Kasumi-1 (cell line): ENCODE measurements at places on chromosomes 5 and 9.
A peak's percentile ranks its signal among the peaks of the same experiment; 100 is the strongest.

GRCh38 chr5:9329125-9329524 lies 216.8 kb downstream of the SEMA5A start:
- no peak for DNase-seq

- no peak for DNase-seq
Measured at GRCh38 chr5:151320481-151320880, 16.9 kb upstream of the SLC36A3 start.

- DNase-seq: peak; percentile 60
Measured at GRCh38 chr5:60649288-60649917, 50.6 kb downstream of the DEPDC1B start.

- no peak for DNase-seq
Measured at GRCh38 chr5:159835548-159835947, 80.7 kb upstream of the ADRA1B start.

- peak; percentile 5 for DNase-seq
Measured at GRCh38 chr5:159515909-159516415, 185.7 kb upstream of the IL12B start.

GRCh38 chr5:74085782-74086181 lies 459.8 kb downstream of the ARHGEF28 start:
- no peak for DNase-seq

DNA sequence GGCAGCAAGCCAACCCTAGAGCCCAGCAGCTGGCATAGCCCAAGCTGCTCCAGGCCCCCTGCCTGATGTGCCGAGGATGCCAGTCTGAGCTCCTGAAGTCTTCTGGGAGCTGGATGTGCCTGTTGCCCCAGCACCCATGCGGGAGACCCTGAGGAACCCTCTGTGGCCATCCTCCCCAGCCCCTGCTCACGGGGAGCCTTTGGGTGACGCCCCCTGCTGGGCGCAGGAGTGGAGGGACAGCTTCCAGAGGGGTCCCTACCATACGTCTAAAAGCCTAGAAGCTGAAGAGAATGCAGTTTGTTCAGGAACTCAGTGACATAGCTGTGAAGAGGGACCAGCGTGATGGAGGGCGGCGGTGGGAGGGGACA lies 33.1 kb upstream of the MVB12B start:
- DNase-seq: no peak

- no peak for DNase-seq
Measured at GRCh38 chr9:482739-483138, 268.1 kb downstream of the DOCK8 start.

- no peak for DNase-seq
Measured at GRCh38 chr9:29588361-29588760, 2015.1 kb upstream of the C9orf72 start.

- DNase-seq: no peak
Measured at GRCh38 chr5:54829676-54830535, 155.5 kb downstream of the ESM1 start.

DNA sequence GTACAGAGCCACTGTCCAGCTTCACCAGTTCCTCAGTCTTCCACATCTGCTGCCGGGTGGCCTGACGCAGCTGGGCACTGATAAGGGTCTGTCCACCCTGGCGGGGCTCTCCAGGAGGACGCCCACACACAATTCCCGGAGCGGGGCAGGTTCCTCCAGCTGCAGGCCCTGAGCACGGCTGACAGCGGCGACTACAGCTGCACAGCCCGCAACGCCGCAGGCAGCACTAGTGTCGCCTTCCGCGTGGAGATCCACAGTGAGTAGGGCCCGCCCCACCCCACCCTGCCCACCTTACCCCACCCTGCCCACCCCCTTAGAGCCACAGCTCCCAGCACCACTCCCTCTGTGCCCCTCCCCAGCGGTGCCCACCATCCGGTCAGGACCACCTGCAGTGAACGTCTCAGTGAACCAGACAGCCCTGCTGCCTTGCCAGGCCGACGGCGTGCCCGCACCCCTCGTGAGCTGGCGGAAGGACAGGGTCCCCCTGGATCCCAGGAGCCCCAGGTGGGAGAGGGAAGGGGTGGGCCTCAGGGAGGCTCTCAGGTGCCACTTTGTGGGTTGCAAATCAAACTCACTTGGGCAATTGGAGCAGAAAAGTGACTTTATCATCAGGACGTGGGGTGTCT lies 48.8 kb upstream of the ASS1 start:
- no peak for DNase-seq

- DNase-seq: no peak
Measured at GRCh38 chr5:163410505-163410904, 26.9 kb upstream of the CCNG1 start.

- no peak for DNase-seq
Measured at GRCh38 chr5:945691-946551, 53.2 kb downstream of the TRIP13 start.

DNA sequence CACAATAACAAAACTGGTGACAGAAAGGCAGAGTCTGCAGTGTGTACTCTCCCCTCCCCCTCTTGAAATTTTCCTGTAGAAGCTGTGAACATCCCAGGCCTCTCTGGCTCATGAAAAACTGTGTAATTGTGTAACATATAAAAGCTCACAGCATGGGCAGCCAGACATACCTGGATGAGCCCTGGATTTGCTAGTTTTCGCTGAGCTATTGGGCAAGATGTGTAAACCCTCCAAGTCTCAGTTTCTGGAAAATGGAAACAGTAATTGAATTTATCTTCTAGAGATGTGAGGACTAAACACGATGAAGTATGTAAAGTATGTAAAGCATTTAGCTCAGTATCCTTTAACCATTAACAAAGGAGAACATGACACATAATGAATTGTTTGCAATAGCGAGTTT lies 143.2 kb upstream of the ANKH start:
- DNase-seq: no peak

DNA sequence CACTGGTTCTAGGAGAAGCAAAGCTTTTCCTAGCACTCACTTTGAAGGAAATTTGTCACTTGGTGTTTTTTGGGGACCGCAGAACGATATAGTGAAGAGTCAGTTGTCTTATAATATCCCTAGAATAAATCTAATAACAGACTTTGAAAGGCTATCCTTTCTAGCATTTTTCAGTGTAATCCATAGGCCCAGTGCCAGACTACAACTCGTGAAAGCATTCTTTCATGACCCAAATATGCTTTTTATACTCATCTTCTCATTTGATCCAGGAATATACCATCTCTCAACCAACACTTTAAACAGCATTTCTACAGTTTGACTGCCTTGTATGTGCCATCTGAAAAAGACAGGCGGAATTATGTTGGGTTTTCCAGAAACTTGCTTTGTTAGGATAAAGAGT lies 104.0 kb downstream of the ERCC6L2 start:
- DNase-seq: no peak

GRCh38 chr5:82684165-82684564 lies 393.0 kb downstream of the TMEM167A start:
- no peak for DNase-seq

GRCh38 chr9:134346151-134346550 lies 19.9 kb downstream of the RXRA start:
- DNase-seq: no peak

DNA sequence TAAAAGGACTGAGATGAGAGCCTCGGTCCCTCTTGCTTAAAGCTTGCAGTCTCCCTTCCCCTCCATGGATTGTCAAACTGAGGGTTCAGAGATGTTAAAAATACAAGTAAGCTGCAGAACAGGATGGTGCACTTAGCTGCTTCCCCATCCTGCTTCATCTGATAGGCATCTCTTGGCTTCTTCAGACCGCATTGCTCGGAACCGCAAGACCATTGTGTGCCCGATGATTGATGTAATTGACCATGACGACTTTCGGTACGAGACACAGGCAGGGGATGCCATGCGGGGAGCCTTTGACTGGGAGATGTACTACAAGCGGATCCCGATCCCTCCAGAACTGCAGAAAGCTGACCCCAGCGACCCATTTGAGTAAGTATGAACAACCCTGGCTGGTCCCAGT lies 65.5 kb upstream of the SAP30L start:
- DNase-seq: no peak

DNA sequence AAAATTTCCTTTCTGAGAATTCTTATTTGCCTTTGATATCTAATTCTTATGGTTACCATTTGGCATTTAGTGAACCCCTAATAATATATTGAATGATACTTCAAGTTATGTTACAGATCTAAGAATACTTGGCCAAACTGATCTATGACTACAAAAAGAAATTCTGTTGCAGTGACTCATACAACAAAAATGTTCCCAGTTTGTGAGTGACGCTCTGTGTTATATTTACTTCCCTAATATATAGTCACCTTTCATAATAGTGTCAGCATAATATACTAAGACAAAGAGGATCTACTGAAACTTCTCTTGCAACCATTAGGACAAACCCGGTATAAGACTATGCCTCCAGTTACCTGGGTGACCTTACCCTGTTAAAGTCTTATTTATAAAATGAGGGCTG lies 216.9 kb upstream of the TLX3 start:
- no peak for DNase-seq

GRCh38 chr5:111439473-111440075 lies 72.8 kb downstream of the STARD4 start:
- DNase-seq: no peak
